ENCODE measurements at places on chromosomes 12 and 14. TPM values are rescaled to one million over a fixed set of nuclear protein-coding genes. Genes with fewer than 3 reads are reported as not detected.
A peak's percentile ranks its signal among the peaks of the same experiment; 100 is the strongest.

DNA sequence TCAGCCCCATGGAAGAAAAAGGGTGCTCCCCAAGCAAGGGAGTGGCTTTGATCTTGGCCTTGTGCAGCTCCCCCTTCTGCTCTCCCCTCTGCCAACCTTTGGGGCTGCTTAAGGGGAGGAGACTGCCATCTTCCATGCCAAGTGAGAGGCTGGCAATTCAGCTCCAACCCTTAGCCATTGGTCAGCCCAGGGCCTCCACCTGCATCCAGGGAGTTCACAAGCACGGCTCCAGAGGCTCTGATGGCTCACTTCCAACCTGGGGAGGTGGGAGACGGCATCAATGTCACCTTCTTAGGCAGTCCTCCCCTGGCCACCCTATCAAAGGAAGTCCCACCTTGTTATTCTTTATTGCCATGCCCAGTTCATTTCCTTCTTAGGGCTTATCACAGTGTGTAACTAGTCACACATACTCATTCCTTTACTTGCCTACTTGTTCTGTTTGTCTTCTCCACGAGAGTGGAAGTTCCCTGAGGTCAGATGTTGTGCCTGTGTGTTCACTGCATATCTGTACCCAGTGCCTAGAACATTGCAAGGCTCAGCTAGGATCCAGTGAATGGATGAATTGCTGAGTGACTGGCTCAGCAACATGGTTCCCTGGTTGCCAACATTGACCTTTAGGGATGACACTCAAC lies 5.0 kb downstream of the HDAC7 start:
- H3K4me3 ChIP-seq: no peak overlapping the region
- H3K4me1 ChIP-seq: peaks cover 57% of the 10 kb centered on the region
- no peak overlapping the region for H3K27ac ChIP-seq
- H3K27me3 ChIP-seq: no peaks in the 10 kb centered on the region

- 0 out of 2 replicates have a peak overlapping the region, but pooled peaks have one; percentile 2 for H3K27ac ChIP-seq
- H3K27me3 ChIP-seq: peaks cover 49% of the 10 kb centered on the region
- peak overlapping the region; percentile 31 for H3K4me3 ChIP-seq
- no peaks in the 10 kb centered on the region for H3K36me3 ChIP-seq
- no peak for DNase-seq
- H3K4me1 ChIP-seq: peaks cover 9% of the 10 kb centered on the region
Measured at GRCh38 chr12:131093604-131093955, 139.9 kb downstream of the ADGRD1 start.

DNA sequence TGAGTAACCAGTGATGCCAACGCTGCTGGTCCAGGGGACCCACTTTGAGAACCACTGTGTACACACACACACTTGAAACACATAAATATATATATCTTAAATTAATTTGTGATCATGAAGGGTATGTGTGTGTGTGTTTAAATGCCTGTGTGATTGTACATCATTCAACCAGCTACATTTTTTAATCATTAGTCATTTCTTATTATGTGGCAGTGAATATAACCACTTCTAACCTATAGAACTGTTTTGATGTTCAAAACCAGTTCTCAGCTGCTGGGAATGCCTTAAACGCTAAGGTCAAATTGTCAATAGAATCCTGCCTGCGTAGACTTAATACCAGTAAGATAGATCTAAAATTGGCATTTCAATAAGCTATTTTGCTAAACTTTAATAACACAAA lies 330.0 kb downstream of the SYT1 start:
- H3K27me3 ChIP-seq: no peaks in the 10 kb centered on the region
- no peak overlapping the region for H3K4me3 ChIP-seq
- no peaks in the 10 kb centered on the region for H3K36me3 ChIP-seq
- peak; percentile 67 for DNase-seq
- no peak overlapping the region for H3K27ac ChIP-seq

GRCh38 chr14:24690492-24690891 lies 56.5 kb upstream of the GZMB start:
- no peaks in the 10 kb centered on the region for H3K4me1 ChIP-seq
- H3K36me3 ChIP-seq: no peaks in the 10 kb centered on the region
- no peak overlapping the region for H3K4me3 ChIP-seq

Gene PTPRB
- 0.66 TPM for total RNA-seq

Gene B4GALNT3
- total RNA-seq: 3.7 TPM

GRCh38 chr12:132444957-132445883 lies 44.7 kb upstream of the FBRSL1 start:
- peak overlapping the region; percentile 58 for H3K4me3 ChIP-seq
- no peaks in the 10 kb centered on the region for H3K27me3 ChIP-seq
- peak overlapping the region; percentile 17 for H3K27ac ChIP-seq

Gene CCDC196
- not detected for total RNA-seq

DNA sequence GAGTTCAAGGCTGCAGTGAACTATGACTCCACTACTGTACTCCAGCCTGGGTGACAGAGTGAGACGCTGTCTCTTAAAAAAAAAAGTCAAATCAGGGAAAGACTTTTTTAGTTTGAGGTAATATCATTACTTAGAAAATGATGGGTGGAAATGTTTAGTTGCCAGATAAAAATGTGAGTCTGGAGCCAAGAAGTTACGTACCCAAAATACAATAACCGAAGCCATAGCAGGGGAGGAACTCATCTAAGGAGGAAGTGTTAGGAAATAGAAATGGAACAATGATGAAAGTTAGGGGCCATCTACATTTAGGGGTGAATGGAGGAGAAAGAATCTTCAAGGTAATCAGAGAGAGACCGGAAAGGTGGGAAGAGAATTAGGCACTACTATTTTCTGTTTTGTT lies 98.8 kb downstream of the DACT1 start:
- no peaks in the 10 kb centered on the region for H3K36me3 ChIP-seq
- H3K4me1 ChIP-seq: peaks cover 41% of the 10 kb centered on the region
- no peaks in the 10 kb centered on the region for H3K27me3 ChIP-seq

Gene CPNE6
- total RNA-seq: not detected

Gene SIX6
- not detected for total RNA-seq

GRCh38 chr14:77459072-77459723 lies 1.3 kb downstream of the AHSA1 start:
- H3K36me3 ChIP-seq: peaks cover 33% of the 10 kb centered on the region
- peak overlapping the region; percentile 82 for H3K4me3 ChIP-seq
- H3K27me3 ChIP-seq: no peaks in the 10 kb centered on the region
- H3K4me1 ChIP-seq: peaks cover 19% of the 10 kb centered on the region
- H3K27ac ChIP-seq: no peak overlapping the region

Gene KRT78
- 0.15 TPM for total RNA-seq

DNA sequence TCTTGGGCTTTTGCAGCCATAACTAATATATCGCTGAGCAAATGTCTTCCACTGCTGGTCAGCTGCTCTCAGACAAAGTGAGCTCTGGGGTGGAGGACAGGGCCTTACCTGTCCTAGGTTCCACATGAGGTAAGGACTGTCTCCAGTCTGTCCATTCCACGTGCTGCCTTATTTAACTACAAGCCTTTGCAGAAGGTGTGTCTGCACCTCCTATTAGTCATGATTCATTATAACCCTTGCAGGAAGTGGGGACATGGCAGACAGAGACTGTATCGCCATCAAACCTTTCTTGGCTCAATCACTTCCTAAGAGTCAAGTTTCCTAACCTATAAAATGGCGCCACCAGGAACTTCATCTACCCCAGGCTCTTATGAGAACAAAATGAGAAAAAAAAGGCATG lies 46.9 kb downstream of the SLC25A47 start:
- no peak overlapping the region for H3K27ac ChIP-seq
- peaks cover 6% of the 10 kb centered on the region for H3K36me3 ChIP-seq
- H3K27me3 ChIP-seq: no peaks in the 10 kb centered on the region
- H3K4me3 ChIP-seq: no peak overlapping the region

Gene KLRD1
- 0.06 TPM for total RNA-seq

Gene SLC4A8
- total RNA-seq: 4.2 TPM

DNA sequence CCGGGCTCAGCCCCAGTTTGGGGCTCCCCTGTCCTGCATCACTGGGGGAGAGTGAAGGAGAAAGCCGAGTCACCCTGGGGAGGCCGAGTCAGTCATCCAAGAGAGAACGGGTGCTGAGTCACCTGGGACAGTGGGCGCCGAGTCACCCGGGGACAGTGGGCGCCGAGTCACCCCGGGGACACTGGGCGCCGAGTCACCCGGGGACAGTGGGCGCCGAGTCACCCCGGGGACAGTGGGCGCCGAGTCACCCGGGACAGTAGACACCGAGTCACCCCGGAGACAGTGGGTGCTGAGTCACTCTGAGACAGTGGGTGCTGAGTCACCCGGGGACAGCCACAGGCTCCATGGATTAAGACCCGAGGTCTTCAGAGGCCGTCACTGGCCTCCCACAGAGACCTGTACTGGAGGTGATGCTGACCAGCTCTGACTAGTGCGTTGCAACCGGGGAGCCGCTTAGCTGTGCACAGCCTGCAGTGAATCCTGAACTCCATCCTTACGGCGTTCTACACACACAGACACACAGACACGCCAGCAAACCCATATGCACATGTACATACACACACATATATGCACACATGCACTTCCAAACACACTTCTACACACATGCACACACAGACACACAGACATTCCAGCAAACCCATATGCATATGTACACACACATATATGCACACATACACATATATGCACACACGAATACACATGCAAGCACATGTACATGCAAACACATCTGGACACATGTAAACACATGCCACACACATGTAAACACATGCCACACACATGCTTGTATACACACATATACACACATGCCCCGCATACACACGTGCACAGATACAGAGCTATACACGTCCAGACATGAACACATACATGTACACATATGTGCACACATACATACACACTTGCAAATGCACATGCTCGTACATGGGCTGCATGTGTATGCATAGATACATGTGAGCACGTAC lies 64.9 kb upstream of the GALNT9 start:
- peak overlapping the region; percentile 29 for H3K4me3 ChIP-seq
- no peak overlapping the region for H3K27ac ChIP-seq
- peaks cover 11% of the 10 kb centered on the region for H3K4me1 ChIP-seq
- H3K27me3 ChIP-seq: peaks cover 52% of the 10 kb centered on the region
- DNase-seq: peak; percentile 39

DNA sequence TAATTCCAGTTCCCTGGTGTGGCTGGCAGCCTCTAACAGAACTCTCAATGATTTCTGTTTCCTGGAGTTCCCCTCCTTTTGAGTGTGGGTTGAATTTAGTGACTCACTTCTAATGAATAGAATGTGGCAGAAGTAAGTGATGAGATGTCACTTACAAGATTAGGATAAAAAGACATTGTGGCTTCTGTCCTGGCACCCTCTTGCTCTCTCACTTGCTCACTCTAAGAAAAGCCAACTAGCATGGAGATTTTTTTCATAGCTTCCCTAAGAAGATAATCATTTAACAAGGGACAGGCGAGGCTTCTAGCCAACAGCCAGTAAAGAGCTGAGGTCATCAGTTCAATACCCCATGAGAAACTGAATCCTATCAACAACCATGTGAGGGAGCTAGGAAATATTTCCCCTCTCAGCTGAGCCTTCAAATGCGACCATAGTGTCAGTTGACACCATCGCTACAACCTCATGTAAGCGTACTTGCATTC lies 156.7 kb downstream of the TMTC3 start:
- DNase-seq: peak; percentile 88
- H3K36me3 ChIP-seq: no peaks in the 10 kb centered on the region
- H3K4me3 ChIP-seq: no peak overlapping the region
- H3K4me1 ChIP-seq: peaks cover 40% of the 10 kb centered on the region
